ENCODE measurements at places on chromosomes 12 and 14.

DNA sequence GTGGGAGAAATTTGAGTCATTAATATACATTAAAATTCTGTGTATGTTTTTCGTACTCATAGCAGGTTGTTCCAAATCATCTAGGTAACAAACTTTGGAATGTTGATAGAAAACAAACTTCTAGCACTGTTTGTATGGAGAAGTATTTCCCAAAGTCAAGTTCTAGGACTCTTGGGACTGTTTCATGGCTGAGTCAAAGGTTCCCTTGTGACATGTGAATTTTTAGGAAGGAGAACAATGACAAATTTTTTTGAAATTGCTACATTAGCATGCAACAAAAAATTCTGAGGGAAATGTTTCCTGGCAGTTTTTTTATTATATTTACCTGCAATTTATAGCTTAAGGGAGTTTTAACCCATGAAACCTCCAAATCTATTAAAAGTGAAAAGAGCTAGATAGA lies 73.8 kb downstream of the RASSF8 start:
- no peak for DNase-seq

- no peak for DNase-seq
Measured at GRCh38 chr12:23099104-23099503, 474.1 kb downstream of the ETNK1 start.

DNA sequence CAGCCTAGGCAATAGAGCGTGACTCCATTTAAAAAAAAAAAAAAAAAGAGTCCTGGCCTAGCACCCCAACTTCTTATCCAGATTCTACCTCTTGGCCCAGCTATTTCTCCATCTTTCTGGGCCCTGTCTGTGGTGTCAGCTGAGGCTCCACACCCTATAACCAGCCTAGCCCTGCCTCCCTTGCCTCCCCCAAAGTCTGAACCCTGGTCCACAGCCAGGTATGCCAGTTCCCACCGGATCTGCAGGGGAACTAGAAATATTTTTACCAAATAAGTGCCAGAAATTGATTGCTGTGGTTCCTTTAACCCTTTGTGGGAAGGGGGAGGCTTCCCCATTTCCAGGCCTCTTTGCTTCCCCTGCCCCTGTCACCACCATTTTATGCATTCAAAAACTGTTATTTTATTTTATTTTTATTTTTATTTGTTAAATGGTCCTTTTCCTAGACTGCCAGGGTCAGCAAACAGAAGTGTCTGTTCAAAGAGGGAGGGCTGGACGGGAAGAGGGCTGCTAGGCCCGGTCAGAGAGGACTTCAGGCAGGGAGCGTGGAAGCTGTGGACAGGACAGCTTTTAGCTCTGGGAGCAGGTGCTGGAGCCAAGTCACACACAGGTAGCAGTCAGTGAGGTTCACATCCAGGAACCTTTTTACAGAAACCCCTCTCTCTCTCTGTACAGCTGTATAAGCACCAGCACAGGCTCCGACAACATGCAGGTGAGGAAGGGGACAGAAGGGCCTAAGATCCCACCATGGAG lies 23.2 kb downstream of the TTC9 start:
- DNase-seq, result no peak

DNA sequence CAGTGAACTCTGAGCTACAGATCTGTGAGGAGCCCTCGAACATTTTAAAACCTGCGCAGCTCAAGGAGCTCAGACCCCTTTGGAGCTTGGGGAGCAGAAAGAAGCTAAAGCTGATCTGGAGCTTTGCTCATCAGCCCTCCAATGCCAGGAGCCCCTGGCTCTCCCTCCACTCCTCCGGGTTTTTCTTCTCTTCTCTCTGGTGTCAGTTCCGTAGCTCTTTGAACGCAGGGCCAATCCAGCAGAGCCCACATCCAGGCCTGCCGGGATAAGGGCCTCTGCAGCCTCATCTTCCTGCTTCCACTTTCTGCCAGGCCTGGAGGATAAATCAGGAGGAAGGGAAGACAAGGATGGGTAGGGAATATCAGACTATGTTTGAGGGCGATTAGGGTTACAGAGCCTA lies 6.0 kb downstream of the HOXC4 start:
- no peak for DNase-seq

DNA sequence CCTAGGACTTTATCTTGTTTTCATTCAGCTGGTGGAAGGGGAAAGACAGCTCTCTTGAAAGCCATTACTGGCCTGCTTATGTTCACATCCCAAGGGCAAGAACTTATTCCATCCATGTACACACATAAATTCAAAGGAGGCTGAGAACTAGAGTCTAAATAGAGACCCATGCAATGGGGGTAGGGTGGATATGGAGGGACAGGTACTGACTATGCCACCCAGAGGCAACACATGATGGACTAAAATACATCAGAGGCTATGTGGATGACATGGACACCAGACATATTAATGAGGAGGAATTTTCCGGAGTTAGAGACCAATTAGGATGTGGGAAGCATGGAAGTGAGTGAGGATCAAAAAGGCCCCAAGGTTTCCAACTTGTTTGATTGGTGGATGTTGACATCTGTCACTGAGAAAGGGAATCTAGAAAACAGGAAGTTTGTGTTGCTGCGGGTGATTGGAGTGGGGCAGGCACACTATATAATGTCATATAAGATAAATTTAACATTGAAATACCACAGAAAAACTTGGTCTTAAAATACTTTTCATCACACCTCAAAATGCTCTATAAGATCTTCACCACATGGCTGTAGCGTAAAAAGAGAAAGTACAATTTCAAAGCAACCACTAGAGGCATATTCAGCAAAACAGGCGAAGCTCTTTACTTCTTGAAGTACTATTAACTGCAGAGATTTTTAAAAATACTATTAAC lies 130.4 kb downstream of the GRIP1 start:
- DNase-seq, result no peak

GRCh38 chr12:26723379-26724308 lies 109.3 kb downstream of the ITPR2 start:
- DNase-seq, result peak; percentile 34

GRCh38 chr14:101357038-101357437 lies 204.3 kb upstream of the DIO3 start:
- DNase-seq, result no peak
